Cortex of kidney (tissue), 1 donor: ENCODE measurements at places on chromosomes 16 and 17.

GRCh38 chr17:73293480-73293911 is 18.3 kb downstream of the CDC42EP4 start:
- DNase-seq, result no peak

- no peak for DNase-seq
These were observed 2.3 kb downstream of the MRC2 start for GRCh38 chr17:62629556-62630364.

- DNase-seq, result no peak
These were observed 4.8 kb downstream of the RNF222 start for GRCh38 chr17:8392674-8393469.

DNA sequence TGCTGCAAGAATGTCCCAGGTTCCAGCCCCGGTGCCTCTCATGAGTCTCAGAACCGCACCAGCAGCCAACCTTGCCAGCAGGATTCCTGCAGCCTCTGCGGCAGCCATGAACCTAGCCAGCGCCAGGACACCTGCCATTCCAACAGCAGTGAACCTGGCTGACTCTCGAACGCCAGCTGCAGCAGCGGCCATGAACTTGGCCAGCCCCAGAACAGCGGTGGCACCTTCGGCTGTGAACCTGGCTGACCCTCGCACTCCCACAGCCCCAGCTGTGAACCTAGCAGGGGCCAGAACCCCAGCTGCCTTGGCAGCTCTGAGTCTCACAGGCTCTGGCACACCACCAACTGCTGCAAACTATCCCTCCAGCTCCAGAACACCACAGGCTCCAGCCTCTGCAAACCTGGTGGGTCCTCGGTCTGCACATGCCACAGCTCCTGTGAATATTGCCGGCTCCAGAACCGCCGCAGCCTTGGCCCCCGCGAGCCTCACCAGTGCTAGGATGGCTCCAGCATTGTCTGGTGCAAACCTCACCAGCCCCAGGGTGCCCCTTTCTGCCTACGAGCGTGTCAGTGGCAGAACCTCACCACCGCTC is 9.8 kb downstream of the ELOB start:
- no peak for DNase-seq

DNA sequence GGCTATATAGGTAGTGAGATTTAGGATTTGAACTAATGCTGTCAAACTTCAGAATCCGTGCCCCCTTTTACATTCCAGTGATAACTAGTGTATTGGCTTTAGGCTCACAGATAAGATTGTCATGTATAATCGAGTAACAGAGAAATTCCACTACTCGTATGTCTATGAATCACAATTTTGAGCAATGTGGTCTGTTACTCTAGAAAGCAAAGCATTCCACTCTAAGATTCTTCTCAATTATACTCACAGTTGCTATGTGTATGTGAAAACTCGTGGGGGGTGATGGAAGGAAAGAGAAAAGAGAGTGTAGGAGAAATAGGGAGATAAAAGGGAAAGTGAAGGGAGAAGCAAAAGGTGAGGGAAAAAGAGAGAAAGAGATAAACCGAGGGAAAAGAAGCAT is 1175.1 kb upstream of the GOT2 start:
- DNase-seq, result no peak

DNA sequence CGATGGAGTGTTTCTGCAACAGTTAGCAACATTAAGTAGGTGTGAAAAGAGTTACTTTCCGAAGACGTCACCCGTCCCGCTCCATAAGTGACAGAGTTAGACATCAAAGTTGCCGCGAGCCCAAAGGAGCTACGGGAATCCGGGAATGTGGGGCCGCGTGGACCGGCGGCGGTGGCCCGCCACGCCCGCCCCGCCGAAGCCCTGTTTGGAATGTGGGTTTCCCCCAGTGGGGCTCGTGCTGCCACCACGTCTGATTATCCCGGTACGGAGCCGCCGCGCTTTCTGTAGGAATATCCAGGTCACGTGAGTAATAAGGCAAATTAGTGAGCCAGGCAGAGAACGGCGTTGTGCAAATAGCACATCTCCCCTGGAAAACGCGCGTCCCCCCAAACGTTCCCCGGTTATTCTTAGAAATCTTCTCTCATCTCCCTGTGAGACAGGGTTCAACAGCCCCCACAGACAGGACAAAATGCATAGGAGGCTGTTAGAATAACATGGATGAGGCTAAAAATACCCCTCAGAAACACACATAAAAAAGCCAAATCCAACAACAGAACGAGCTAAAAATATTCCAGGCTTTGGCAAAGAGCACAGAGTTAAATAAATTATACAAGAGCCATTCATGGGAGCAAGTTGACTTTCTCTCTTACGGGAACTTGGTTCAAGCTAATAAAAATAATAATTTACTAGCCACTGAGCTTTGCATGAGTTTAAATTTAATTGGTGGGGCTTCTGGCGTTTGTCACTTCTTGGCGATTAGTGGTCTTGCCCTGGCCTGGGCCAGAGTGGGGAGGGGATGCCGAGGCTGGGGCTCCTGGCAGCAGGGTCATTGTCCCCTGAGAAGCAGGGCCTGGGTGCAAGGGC is 8.6 kb downstream of the BAHCC1 start:
- DNase-seq, result no peak

GRCh38 chr16:57577691-57578224 is 35.3 kb downstream of the ADGRG5 start:
- DNase-seq, result no peak

DNA sequence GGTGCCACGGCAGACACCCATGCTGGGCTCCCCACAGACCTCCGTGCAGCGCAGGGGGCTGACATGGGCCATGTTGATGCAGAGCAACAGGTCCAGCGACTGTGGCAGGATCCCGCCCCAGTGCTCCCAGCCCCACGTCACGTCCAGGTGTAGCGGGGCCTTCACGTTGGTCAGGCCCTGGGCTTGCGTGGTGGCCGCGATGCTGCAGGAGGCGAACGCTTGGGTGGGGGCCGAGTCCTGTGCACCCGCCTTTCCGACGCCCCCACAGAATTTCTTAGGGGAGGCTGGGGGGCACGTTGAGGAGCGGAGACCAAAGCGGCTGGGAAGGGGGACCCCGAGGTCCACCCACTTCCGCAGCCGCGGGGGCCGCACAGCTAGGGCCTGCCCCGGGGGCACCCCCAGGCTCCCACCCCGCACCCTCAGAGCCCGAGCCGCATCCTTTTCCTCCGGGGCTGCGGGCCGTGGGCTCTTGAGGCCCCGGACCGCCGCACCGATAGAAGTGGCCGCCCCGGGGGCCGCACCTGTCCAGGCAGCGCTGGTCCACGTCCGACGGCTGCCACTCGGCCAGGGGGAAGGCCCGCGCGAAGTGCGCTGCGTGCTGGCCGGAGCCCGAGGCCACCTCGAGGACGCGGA is 416 bp downstream of the METTL26 start:
- no peak for DNase-seq

GRCh38 chr17:4329838-4330237 is 36.6 kb downstream of the UBE2G1 start:
- DNase-seq, result no peak

- no peak for DNase-seq
These were observed 7.0 kb downstream of the MBTPS1 start for GRCh38 chr16:84109598-84110335.

GRCh38 chr17:28335959-28336871 is 654 bp downstream of the TNFAIP1 start:
- DNase-seq, result no peak

- no peak for DNase-seq
These were observed 52.2 kb downstream of the SDK2 start for GRCh38 chr17:73592079-73592415.

DNA sequence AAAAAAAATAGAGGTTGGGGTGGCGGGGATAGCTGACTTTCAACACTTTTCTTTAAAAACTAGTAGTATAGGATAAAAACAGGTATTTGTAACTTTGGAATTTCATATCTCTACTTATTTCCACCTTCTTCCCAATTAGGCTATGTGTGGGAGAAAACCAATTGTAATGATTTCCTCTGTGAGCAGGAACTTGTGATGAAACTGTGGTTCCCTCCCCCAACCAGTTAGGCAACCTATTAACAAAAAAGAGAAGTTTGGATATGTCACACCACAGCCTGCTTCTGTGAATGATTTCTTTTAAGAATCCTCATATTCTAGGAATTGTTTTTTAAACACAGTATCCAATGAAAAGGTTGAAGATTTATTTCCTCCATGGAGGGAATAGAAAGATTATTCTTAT is 1.9 kb downstream of the IGSF6 start:
- DNase-seq, result no peak

GRCh38 chr17:57888311-57889216 is 38.7 kb upstream of the MRPS23 start:
- DNase-seq, result no peak

DNA sequence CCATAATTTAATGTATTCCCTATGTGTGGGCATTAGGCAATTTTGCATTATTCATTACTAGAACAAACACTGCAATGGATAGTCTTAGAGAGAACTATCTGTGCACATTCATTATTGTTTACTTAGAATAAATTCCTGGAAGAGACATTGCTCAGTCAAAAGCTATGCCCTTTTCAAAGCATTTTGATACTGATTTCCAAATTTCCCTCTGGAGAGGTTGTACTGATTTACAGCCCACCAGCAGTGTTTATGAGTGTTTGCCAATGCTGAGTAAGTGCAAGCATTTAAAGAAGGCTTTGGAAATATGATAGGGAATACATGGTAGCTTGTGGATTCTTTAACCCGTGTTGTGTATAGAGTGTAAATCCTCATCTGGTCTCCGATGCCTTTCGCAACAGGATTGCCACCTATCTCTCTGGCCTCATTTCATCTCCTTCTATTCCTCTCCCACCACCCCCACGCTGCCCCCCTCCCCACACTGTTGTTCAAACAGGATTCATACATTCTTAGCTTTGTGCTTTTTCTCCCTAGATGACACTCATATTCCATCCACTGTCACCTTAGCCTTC is 33.4 kb upstream of the MMD start:
- no peak for DNase-seq

- DNase-seq, result no peak
These were observed 4.9 kb downstream of the GIT1 start for GRCh38 chr17:29584452-29585079.

DNA sequence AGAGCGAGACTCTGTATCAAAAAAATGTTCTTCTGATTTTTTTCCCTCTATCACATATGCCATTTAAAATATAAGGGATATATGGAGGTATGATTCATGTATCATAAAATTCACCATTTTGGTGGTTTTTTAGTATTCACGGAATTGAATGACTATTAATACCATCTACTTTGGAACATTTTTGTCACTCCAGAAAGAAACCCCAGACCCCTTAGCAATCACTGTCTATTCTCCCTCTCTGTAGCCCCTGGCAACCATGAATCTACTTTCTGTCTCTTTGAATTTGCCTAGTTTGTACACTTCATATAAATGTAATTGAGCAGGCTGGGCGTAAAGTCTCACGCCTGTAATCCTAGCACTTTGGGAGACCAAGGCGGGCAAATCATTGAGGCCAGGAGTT is 75.9 kb downstream of the PRKCA start:
- DNase-seq, result no peak

DNA sequence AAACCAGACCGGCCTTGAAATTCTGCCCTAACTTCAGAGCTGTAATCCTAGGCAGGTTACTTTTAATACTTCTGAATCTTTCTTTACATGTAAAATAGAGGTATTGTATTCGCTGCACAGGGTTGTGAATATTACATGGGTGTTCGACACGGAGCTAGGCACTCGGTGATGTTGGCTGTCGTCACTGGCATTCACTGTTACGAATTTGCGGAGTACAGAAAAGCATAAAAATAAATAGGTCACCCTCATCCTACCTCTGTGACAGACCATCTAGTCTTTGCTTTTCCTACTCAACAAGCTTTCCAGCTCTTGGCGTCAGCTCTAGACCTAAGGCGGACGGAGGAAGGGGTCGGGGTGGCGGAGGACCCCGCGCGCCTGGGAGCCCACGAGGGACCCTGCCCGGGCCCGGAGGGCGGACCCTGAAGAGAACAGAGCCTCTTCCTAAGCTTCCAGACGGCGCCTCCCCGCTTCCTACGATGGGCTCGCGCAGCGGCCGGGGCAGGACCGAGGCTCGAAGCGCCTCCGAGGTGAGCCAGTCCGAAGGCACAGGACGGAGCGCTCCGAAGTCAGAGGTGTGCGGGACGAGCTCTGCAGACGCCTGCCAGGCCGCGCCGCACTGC is 879 bp upstream of the SPG7 start:
- DNase-seq, result no peak

DNA sequence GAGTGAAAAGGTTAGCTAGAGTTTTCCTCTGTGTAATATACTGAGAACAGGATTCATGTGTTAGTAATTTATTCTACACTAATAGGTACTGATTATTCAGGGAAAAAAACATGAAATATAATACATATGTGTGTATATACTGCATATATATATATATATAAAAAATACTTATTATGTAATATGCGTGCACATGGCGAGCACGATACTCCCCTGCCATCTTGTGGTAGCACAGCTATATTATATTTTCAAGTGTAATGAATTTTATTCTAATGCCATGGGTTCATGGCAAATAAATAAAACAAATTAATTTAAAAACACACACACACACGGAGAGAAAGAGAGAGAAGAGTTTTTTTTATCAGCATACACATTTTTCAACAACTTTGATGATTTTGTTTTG is 460.6 kb downstream of the KCNJ2 start:
- no peak for DNase-seq

DNA sequence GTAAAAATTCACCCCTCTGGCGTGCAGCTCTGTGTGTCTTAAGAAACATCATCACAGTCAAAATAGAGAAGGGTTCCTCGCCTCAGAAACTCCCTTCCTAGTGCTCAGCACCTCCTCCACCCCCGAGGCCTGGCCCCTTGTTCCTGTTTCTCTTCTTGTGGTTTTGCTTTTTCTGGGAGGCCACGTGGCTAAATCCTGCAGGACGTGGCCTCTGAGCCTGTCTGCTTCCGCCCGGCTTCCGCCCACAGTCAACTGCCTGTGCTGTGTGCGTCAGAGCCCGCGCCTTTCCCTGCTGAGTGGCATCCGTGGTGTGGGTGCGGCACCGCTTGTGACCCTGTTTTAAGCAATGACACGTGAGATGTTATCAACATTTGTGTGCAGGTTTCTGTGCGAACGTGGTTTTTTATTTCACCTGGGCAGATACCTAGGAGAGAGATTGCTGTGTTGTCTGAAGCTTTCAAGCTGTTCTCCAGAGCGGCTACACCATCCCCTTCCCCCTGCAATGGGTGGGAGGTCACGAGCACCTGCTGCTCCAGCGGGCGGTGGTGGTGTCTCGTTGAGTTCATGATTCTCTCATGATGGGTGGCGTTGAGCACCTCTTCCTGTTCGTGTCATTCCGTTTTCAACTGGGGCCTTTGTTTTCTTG is 21.7 kb downstream of the ACSF3 start:
- no peak for DNase-seq

DNA sequence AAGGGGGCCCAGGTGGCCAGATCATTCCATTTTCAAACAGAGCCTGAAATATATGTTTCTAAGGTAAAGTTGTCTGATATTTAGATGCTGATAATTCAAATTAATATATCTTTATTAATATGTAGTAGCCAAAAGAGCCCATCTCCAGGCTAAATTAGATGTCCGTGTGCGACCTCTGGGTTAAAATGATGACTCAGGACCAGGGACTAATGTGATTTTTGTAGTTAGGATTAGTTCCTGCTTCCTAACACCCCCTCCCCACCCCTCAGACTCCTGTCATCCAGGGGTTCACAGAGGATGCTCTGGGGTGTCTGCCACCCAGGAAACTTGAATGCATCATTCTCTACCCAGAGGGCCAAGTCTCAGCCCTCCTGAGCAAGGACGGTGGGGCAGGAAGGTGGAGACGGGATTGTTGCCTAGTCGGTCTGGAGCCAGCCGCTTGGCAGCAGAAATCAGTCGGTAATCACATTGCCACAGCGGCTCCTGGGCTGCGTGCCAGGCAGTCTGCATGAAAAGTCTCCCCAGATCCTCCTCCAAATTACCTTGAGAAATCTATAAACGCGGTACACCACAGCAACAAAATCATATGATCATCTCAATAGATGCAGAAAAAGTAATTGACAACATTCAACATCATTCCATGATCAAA is 29.8 kb downstream of the CNGB1 start:
- no peak for DNase-seq
